ENCODE measurements at places on chromosomes 7 and 10.
A peak's percentile ranks its signal among the peaks of the same experiment; 100 is the strongest.

GRCh38 chr7:143096146-143096545 lies 35.7 kb upstream of the PIP start:
- DNase-seq, result no peak

DNA sequence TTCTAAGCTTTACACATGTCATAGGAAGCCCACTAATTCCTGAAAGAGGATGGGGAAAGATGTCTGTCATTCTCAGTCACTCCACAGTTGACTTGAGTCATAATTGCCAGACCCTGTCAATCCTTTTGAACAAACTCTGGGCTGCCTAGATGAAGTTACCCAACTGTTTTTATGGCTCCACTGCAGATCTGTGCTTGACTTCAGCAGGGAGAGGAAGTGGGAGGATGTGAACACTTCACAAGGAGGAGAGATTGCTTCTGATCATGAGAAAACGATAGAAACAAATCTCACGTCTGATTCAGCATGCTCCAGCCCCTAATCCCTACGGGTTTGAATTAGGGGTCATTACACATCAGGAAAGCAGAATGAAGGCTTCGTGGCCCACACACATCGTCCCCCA lies 596.6 kb upstream of the CELF2 start:
- DNase-seq, result no peak

GRCh38 chr7:91067242-91067641 lies 197.0 kb upstream of the FZD1 start:
- DNase-seq, result no peak

DNA sequence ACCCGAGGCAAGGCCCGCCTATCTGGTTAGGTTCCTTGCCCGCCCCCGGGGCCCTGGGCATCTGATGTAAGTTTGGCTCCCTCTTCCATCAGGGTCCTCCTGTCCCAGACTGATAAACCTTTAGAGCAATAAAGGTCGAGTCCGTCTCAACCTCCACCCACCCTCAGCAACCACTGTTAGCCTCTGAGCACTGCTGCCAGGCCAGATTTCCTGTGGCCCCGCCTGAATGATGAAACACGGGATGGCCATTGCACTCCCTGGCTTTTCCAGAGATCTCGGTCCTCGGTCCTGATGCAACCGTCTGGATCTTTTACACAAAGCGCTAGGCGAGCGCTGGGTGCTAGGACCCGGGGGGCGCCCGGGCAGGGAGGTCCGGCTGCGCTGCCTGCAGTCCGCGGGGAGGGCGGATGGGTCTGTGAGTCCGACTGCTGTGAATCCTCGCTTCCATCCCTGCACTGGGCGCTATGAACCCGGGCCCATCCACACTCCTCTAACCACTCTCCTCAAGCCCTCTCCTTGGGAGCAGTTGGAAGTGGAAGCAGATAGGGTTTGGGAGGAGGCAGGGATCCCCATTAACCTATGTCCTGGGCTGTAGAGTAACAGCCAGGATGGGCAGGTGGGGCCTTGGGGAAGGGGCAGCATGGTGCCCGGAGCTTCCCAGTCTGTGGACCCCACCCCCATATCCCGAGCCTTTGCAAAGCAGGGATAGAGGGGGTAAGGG lies 875 bp upstream of the DDIT4 start:
- DNase-seq, result no peak

- no peak for DNase-seq
Measured at GRCh38 chr7:123096434-123096833, 100.9 kb upstream of the TAS2R16 start.

DNA sequence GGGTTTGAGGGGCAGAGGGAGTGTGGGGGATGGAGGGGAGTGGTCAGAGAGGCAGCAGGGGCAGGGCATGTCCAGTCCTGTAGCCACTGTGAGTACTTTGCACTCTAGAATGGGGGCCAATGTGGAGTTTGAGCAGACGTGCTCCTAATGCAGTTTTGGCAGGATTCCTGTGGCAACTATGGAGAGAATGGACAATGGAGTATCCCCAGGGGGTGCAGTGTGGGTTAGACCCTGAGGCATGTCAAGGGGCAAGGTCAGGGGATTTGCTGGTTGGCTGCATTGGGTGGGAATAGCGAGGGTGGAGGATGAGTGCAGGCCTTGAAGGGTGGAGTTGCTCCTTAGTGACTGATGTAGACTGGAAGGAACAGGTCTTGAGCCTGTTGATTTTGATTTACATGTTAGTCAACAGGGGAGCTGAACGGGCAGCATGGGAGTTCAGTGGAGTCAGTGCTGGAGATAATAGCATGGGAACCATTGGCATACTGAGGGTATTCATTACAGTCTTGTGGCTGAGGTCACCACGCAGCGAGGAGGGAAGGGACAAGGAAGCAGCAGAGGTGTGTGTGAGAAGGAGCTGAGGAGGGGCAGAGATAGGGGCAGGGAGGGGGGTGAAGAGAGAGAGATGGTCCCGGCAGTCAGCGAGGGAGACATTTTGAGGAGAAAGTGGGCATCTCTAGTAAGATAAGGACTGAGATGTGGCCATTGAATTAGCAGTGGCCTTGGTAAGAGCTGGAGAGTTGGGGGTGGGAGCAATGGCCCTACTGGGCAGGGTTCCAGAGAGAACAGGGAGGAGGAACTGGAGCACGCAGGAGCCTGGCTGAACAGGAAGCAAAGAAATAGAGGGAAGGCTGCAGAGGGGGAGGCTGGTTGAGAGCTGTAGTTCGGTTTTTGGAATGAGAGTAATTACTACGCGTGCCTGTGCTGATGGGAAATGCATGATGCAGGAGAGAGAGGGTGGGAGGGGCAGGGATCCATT lies 112.7 kb downstream of the CCNY start:
- no peak for DNase-seq

DNA sequence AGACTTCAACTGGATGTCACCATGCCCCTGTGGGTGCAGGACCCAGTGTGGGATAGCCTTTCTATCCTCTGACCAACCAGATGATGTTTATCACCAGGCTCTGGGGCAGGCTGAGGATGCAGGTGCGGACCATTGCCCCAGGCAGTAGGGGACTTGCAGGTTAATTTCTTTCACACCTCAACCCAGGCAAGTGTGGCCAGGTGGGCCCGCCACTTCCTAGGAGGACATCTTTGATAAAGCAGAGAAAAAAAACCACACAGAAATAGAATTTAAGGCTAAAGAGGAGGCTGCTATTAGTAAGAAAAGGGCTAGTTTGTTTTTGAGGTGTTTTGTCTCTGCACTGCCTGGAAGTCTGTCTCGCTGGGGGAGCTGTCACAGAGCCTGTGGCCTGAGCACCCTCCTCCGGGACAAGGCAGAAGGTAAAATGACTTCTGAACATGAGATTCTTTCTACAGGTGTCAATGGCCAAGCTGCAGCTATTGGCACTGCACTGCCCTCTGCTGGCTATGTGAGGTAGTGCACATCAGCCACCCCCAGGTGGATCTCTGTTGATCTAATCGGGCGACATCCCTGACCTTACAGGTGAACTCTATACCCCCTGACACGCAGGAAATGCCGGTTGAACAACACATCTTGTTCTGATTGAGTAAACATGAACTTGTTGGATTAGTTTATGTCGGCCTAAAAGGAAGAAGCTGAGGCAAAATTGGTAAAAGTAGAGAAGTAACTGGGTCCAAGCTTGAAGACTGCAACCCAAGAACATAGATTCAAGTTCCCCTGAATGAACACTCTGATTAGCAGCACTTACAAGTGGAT lies 21.0 kb downstream of the UPP1 start:
- DNase-seq, result peak; percentile 74

GRCh38 chr7:3210531-3210930 lies 90.5 kb upstream of the SDK1 start:
- no peak for DNase-seq

GRCh38 chr10:11170993-11171851 lies 153.6 kb downstream of the CELF2 start:
- peak; percentile 45 for DNase-seq

GRCh38 chr7:84624527-84624926 lies 429.9 kb upstream of the SEMA3A start:
- DNase-seq, result no peak

DNA sequence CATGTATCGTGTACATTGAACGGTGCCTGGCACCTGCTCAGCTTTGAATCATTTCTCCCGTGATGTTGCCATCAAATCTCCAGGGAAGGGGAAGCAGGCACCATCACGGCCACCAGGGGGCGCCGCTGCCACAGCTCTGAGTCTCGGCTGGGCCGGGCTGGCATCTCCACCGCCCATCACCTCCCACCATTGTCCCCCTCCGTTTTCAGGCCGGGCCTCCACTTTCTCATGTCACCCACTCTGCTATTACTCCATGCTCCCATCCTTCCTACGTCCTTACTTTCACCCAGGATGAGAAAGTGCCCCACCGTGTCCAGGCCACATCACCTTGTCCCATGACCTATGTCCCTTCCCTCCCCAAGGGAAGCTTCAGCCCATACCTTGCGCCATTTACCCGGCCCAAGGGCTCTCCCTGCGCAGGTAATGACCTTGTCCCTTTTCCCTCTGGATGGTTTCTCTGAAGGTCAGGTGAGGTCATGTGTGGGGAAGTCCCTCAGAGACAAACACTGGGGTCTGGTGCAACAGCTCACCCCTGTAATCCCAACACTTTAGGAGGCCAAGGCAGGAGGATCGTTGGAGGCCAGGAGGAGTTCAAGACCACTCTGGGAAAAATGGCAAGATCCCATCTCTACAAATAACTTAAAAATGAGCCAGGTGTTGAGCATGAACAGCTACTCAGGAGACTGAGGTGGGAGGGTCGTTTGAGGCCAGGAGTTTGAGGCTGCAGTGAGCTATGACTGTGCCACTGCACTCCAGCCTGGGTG lies 31.8 kb upstream of the OCM2 start:
- peak; percentile 62 for DNase-seq

DNA sequence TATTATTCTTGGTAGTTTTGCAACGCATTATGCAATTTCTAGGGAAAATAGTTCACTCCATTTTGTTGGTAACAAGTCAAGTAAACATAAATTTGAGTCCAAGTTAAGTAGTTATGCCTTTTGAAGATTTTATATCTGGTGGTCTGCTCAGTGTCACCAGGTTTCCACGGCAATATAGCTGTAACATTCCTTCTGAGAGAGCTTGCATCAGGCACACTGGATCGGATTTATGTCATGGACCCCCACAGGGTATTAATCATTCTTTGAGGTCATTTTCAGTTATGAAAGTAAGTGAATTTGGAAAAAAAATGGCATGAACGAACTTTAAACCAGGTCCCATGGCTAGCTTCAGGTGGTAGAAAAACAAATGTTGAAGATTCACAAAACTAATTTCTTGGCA lies 136.3 kb downstream of the POLR1F start:
- no peak for DNase-seq

GRCh38 chr7:100856871-100857282 lies 4.4 kb downstream of the SLC12A9 start:
- no peak for DNase-seq

DNA sequence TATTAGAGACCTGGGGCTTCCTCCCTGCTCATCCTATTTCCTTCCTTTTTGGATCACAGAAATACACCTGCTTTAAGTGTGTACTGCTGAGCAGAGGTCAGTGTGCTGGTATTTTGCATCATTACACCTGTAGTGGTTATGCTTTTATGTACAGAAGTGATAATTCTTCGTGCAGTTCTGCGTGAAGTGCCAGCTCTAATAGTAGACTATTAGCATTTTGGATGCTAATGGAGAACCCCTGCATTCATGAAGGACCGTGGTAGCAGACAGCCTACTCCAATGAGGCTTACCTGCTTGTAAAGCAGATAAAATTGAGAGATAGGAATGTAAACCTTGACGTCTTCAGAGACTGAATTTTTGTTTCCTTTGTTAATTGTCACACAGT lies 114.3 kb downstream of the CDK14 start:
- DNase-seq, result no peak

- no peak for DNase-seq
Measured at GRCh38 chr7:111190804-111191203, 99.9 kb downstream of the LRRN3 start.

DNA sequence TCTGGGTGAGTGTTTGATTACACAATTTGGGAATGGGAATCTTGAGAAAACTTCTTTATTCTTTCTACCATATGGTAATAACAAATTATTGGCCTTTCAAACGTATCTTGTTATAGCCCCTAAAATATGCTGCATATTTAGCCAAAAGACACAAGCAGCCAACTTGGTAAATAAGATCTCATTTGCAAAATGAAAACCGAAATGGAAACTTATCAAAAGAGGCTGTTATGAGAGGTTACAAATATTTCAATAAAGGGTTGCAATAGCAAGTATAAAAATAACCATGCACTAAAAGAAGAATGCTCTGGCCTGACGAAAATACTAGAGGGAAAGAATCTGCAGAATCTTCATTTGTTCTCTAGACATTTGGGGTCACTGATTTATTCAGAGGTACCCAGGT lies 259.5 kb upstream of the LRRN3 start:
- DNase-seq, result no peak

GRCh38 chr10:29794776-29795611 lies 160.2 kb upstream of the SVIL start:
- no peak for DNase-seq

DNA sequence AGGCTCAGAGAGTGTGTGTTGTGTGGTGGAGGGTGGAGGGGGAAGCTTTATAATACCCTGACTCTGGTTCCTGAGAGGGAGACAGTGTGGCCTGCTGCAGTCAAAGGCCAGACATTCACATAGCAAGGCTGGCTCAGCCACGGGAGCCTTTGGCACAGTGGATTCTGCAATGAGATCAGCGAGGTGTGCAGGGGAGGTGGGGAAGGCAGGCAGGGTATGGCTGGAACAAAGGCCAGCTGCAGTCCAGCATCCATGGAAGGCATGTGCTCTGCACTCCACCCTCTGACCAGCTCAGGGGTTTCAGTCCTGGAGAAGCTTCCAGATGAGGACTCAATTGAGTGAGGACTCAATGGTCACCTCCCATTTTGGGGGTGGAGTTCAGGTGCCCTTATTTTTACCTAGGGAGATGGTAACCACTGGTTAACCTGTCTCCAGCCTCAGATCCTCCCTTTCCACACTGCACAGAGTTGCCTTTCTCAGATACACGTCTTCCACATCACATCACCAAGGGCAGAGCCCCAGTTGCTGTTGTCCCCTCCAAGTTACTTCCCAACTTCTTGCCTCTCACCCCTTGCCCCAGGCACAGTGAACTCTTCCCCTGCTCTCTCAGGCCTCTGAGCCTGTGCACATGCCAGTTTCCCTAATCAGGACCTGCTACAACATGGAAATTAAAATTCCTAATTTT lies 504.9 kb downstream of the GRID1 start:
- no peak for DNase-seq

GRCh38 chr7:30436518-30436917 lies 42.1 kb downstream of the NOD1 start:
- DNase-seq, result no peak

DNA sequence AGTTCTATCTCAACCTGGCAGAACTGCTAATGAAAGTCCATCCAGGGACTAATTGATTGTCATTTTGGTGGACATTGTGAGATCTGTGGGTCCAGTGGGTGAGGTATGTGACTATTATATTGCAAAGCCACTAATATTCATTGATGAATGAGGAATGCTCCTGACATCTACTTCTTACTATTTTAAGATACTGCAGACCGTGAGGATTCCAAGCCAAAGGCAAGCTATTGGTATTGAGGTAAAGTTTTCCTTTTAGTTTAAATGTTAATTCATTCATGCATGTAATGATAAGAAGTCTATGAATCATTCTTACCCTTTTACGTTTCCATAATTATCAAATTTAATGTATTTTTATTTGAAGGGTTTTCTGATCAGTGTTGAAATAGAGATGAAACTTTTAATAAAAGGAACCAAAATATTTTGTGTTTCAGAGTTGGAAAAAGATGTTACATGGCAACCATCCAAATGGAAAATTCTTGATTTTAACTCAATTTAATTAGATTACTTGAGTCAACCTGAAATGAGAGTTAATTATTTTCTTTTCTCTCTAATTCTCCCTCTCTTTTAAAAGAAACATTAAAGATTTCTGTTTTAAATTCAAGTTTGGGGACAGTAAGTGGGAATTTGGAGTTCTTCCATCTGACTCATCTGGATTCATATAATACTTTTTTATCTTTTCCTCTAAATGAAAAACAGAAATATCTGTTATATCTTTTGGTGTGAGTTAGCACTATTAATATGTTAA lies 39.6 kb downstream of the NUP205 start:
- no peak for DNase-seq

Data from stimulated activated CD4-positive, alpha-beta T cell treated with anti-CD3 and anti-CD28 coated beads, Interleukin-12 subunit alpha, Interleukin-12 subunit beta, amount 100 ng/mL, for 24 hours (primary cell).